Activated T-cell treated with anti-CD3 and anti-CD28 coated beads for 48 hours (primary cell): ENCODE measurements at places on chromosomes 7 and 10.

- DNase-seq = no peak
Observed at GRCh38 chr7:138521837-138522461, 61.9 kb downstream of the TRIM24 start.

- no peak for DNase-seq
Observed at GRCh38 chr10:62617652-62618051, 186.9 kb upstream of the ADO start.

DNA sequence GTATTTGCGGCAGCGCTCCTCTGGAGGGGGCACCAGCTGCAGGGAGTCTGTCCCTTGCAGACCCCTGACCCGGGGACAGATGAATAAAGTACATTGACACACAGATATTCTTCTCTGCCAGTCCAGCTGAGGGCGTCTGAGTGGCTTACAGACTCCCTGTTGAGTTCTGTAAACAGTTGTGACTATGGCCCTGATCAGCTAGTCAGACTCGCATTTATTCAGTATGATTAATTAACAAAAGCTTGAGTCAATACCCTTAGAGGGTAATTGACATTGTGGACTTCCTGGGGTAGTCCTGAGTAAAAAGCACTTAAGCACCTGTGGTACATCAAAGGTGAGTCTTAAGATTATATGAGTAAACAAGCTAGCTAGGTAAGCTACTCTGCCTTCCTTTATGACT is 21.0 kb downstream of the ANKRD30A start:
- no peak for DNase-seq

DNA sequence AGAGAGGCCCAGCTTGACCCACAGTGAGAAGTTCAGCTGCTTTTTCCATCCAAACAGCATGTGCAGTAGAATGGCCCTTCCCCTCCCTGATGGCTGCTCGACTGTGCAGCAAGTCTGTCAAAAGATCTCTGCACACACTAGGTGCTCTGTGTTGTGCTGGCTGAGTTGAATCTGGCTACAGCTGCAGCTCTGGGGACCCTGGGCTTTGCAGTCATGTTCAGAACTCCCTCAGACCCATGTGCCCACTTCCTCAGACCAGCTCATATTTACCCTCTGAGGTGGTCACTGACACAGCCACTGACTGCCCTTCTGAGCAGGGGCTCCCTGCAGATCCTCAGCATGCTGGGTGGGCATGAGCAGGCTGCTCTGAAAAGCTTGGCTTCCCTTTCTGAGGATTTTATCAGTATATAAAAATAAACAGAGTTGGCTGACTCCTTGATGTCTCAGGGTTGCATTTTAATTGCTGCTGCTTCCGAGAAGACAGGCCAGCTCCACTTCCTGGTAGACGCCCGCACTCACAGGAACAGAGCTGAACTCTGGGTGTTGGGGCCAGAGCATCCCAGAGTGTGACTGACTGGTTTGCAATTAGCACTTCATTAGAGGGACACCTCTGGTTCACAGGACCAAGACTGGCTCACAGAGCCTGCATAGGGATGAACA is 507.9 kb downstream of the RPS24 start:
- no peak for DNase-seq

GRCh38 chr10:118501637-118502440 is 93.6 kb downstream of the PRLHR start:
- DNase-seq = no peak

DNA sequence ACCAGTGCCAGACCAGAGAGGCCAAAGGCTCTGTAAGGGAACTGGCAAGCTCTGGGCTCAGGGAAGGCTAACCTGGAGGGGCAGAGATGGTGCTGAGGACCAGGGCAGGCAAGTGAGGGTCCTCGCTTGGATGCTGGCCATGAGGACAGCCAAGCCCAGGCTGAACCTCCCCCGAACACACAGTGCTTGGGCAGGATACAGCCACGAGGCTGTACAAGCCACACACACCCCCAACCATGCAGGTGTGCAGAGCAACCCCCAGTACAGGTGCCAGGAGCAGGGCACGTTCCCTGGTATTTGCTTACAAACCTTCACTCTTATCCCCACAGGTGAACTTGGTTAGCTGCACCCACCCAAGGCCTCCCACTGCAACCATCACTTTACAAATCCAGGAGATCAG is 185.7 kb downstream of the GRID1 start:
- no peak for DNase-seq

- no peak for DNase-seq
Observed at GRCh38 chr7:44824894-44825526, 22.9 kb downstream of the H2AZ2 start.
